ENCODE measurements at places on chromosomes 5 and 9. TPM values are rescaled to one million over a fixed set of nuclear protein-coding genes. Genes with fewer than 3 reads are reported as not detected.

The BTNL8 gene
- total RNA-seq = 0.48 TPM

The LSM11 gene
- 2.4 TPM for total RNA-seq

DNA sequence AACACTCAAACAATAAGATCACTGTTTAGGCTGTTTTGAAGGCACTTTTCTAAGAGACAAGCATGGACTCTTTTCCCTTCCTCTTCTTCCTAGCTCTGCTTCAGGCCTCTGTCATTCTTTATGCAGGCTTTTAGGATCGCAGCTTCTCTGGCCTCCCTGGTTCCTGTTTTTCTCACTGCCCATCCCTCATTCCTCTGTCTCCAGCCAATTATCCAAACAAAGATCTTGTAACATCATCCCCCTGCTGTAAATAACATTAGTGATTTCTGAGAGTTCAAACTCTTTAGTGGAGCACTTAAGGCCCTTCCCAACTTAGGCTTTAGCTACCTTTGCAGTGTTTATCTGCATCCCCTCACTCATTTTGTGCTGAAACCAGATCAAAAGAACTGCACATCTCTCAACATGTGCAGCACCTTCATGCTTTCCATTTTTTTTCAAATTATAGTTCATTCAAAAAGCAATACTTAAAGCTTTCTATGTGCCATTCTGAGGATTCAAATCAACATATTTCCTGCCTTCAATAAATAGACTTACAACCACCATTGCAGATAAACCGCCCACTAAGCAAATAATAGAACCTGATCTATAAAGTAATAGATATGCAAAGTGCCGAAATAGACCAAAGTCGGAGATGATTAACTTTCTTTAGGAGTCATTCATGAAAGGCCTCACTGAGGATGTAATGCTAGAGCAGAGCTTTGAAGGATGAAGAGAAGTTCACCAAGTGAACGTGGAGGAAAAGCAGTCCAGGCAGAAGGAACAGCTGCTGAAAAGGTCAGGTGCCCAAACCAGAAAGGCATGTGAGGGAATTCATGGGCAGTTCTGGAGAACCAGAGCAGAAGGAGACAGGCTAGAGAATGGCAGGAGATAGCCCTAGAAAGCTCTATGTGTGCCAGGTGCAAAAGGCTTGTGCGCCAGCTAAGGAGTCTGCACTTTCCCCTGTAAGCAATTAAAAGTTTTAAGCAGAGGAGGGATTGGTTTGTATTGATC lies 95.8 kb upstream of the ZNF366 start:
- H3K27ac ChIP-seq = no peak overlapping the region
- H3K27me3 ChIP-seq = no peaks in the 10 kb centered on the region
- no peak for DNase-seq

DNA sequence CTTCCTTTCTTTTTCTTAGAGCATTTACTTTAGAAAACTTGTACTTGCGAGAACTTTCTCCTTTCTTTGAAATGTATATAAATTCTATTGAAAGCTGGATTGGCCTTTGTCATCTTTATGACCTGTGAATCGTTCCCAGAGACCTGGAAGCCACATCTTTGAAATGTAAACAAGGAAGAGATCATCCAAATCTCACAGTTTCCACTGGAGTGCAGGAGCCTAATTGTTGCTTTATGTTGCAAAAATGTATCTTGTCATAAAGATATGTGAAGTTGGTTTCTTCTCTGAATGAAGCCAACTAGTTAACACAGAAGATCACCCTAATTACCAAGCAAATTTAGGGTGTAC lies 1101.8 kb downstream of the TAF11L14 start:
- H3K4me3 ChIP-seq = no peak overlapping the region
- no peaks in the 10 kb centered on the region for H3K36me3 ChIP-seq
- H3K27me3 ChIP-seq = no peaks in the 10 kb centered on the region
- H3K27ac ChIP-seq = no peak overlapping the region
- no peaks in the 10 kb centered on the region for H3K4me1 ChIP-seq
- DNase-seq = no peak

- no peaks in the 10 kb centered on the region for H3K4me1 ChIP-seq
- H3K4me3 ChIP-seq = peak overlapping the region; percentile 98
- DNase-seq = no peak
- no peaks in the 10 kb centered on the region for H3K27me3 ChIP-seq
- no peaks in the 10 kb centered on the region for H3K36me3 ChIP-seq
These were observed 400 bp downstream of the KDM4C start for GRCh38 chr9:6758248-6758497.

DNA sequence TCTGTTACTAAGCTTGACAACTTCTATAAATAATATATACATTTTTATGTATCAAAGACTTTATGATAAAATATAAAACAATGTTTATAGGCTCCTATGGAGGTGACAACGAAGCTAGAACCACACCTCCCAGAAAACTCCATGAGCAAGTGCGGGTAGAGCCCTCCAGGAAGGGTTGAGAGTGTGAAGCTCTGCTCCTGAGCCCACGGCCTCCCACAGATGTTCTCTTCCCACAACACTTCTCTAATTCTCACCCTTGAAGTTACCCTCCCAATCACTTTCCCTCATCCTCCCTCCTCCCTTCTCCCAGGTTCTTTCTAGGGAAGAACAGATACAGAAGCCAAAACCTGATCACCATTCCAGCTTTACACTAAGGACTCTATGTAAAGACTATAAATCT lies 427.6 kb downstream of the SPOCK1 start:
- DNase-seq = peak; percentile 36
- H3K27me3 ChIP-seq = no peaks in the 10 kb centered on the region
- H3K27ac ChIP-seq = peak overlapping the region; percentile 85
- no peaks in the 10 kb centered on the region for H3K36me3 ChIP-seq

GRCh38 chr5:59003124-59003523 lies 420.2 kb downstream of the RAB3C start:
- no peaks in the 10 kb centered on the region for H3K27me3 ChIP-seq
- H3K27ac ChIP-seq = no peak overlapping the region
- DNase-seq = no peak
- no peaks in the 10 kb centered on the region for H3K36me3 ChIP-seq
- no peak overlapping the region for H3K4me3 ChIP-seq

GRCh38 chr9:93699650-93700049 lies 123.3 kb downstream of the PHF2 start:
- H3K4me3 ChIP-seq = no peak overlapping the region
- DNase-seq = no peak
- no peaks in the 10 kb centered on the region for H3K4me1 ChIP-seq
- no peaks in the 10 kb centered on the region for H3K36me3 ChIP-seq
- no peak overlapping the region for H3K27ac ChIP-seq

DNA sequence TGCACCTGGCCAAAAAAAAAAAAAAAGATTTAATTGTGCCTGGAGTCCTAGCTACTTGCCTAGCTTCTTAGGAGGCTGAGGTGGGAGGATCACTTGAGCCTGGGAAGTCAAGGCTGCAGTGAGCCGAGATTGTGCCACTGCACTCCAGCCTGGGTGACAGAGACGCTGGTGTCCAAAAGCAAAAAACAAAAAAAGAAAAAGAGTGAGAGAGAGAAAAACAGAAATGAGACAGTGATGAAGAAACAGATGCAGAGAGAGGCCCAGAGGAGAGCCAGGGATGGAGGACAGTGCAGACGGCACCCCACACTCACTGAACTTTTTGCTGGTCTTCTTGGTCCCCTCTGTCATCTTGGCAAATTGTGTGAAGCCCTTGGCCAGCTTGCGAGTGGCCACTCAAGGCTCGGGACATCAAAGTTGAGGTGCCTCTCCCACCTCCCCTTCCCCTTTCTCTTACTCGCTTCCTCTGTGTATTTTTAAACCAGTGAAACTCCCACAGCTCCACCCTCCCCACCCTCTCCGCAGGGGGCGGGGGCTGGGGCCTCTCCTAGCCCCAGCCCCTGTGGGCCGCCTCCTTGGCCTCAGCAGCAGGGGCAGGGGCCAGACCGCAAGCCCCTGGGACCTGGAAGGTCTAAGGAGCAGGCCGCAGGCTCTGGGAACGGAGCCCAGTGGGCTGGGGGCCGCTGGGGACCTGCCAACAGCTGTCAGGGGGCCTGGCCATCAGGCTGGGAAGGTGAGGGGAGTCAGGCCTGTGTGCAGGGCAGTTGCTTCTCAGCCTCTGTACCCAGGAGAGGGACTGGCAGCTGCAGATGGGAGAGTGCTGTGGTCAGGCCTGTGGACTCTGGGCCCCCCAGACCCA lies at the start of gene SH2D3C:
Gene SH2D3C, minus strand, starts transcription at position 387 of the 856 bp plus-strand sequence. Its CDS starts 39 bp downstream, at position 348.
- peak within 1 kb of the TSS; percentile 48 for H3K27ac ChIP-seq
- no peak for DNase-seq
- H3K4me3 ChIP-seq = peak within 1 kb of the TSS; percentile 32
- H3K36me3 ChIP-seq = no peaks in the 10 kb centered on the region
- H3K27me3 ChIP-seq = no peaks in the 10 kb centered on the region

GRCh38 chr9:69955536-69956355 lies 87.9 kb upstream of the MAMDC2 start:
- H3K27ac ChIP-seq = no peak overlapping the region
- H3K4me1 ChIP-seq = no peaks in the 10 kb centered on the region
- no peak for DNase-seq
- H3K4me3 ChIP-seq = no peak overlapping the region

GRCh38 chr9:129665814-129666520 lies 520 bp downstream of the PRRX2 start:
- H3K27ac ChIP-seq = no peak overlapping the region
- H3K27me3 ChIP-seq = peaks cover 8% of the 10 kb centered on the region
- H3K36me3 ChIP-seq = no peaks in the 10 kb centered on the region
- peaks cover 15% of the 10 kb centered on the region for H3K4me1 ChIP-seq
- H3K4me3 ChIP-seq = peak overlapping the region; percentile 31
- DNase-seq = no peak

DNA sequence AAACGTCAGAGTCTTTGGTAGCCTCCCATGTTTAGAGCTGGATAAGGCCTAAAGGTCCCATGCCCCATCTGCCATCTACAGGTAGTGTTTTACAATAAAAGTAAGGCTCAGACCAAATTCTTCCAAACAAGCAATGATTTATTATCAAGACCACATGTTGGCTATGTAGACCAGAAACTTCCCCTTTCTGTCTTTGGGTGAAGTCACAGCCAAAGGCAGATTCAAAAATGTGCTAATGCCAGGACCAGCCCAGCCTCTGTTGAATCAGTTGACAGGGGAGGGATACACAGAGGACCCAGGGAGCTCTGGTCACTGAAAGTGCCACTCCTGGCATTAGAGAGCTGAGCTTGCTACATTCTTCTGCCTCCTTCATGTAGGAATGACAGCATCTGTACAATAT lies 360.8 kb downstream of the NTRK2 start:
- H3K27me3 ChIP-seq = no peaks in the 10 kb centered on the region
- no peaks in the 10 kb centered on the region for H3K36me3 ChIP-seq
- no peak for DNase-seq
- no peak overlapping the region for H3K27ac ChIP-seq
- H3K4me3 ChIP-seq = no peak overlapping the region

GRCh38 chr5:129691220-129691619 lies 56.7 kb upstream of the MINAR2 start:
- H3K27me3 ChIP-seq = no peaks in the 10 kb centered on the region
- H3K27ac ChIP-seq = no peak overlapping the region
- no peaks in the 10 kb centered on the region for H3K4me1 ChIP-seq
- no peak for DNase-seq

DNA sequence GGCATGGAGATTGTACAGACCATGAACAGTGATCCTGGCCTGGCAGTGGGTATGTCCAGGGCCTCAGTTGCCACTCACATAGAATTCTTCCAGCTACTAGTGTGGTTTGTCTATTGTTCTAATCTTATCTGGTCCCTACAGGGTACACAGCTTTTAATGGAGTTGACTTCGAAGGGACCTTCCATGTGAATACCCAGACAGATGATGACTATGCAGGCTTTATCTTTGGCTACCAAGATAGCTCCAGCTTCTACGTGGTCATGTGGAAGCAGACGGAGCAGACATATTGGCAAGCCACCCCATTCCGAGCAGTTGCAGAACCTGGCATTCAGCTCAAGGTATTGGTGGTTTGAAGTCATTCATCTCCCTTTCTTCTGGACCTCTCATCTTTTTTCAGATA lies 43.8 kb downstream of the THBS4 start:
- no peak overlapping the region for H3K4me3 ChIP-seq
- no peaks in the 10 kb centered on the region for H3K36me3 ChIP-seq
- H3K4me1 ChIP-seq = peaks cover 21% of the 10 kb centered on the region
- no peak for DNase-seq
- H3K27me3 ChIP-seq = no peaks in the 10 kb centered on the region
